ENCODE measurements at places on chromosomes 5 and 9. TPM values are rescaled to one million over a fixed set of nuclear protein-coding genes. Genes with fewer than 3 reads are reported as not detected.

DNA sequence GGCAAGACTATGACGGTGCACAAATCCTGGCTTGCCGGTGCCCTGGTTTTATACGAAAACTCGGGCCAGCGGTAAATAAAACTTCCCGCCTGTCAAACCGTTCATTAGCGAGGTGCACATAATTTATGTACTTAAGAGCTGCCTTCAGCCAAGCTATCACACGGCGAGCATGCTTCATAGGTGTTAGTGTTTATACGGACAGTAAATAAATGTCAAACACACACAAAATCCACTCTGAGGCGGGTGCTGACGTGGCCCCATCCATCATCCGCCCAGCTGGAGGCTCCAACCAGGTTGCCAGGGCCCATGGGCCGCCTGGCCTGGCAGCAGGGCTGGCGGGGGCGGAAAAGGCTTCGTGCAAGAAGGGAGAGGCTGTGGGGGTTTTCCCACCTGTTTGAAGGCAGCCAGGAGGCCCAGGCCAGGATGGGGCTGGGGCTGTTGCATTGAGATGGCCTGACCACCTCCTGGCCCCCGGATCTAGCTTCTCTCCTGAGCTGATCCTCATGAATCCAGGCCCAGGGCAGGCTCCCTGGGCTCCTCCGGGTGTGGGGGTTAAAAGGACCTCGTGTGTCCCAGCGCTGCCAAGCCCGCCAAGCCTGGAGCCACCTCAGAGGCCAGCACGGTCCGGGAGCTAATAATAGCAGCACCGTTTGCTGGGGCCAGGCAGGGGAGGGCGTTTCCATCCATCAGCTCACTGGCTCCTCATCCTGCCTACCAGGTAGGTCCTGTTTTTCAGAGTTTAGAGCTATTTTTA is 43.2 kb downstream of the BARX1 start:
- DNase-seq: no peak

GRCh38 chr5:81552852-81553566 is 159.1 kb upstream of the ACOT12 start:
- DNase-seq: no peak

GRCh38 chr9:14868772-14869583 is 41.2 kb downstream of the FREM1 start:
- DNase-seq: no peak

The CDC42SE2 gene
- total RNA-seq: 21.6 TPM

The ZNF618 gene
- 35.1 TPM for total RNA-seq
